ENCODE measurements at places on chromosomes 11 and 22.

GRCh38 chr11:65591939-65592857 is 3.4 kb downstream of the KCNK7 start:
- DNase-seq = no peak

DNA sequence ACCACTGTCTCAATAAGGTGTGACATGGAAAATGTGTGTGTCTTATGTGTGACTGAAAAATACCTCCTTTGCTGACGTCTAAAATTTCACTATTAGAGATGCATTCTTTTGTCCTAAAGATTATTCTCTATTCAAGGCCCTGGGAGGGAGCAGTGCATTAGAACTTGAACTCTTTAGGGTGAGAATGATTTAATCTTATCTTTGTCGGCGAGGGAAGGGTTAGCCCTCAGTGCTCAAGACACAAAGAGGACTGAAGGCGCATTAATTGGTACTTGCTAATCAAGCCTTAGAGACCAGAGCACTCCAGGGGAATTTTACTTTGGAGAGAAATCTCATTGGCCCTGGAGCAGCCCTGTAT is 29.8 kb upstream of the PLET1 start:
- no peak for DNase-seq

DNA sequence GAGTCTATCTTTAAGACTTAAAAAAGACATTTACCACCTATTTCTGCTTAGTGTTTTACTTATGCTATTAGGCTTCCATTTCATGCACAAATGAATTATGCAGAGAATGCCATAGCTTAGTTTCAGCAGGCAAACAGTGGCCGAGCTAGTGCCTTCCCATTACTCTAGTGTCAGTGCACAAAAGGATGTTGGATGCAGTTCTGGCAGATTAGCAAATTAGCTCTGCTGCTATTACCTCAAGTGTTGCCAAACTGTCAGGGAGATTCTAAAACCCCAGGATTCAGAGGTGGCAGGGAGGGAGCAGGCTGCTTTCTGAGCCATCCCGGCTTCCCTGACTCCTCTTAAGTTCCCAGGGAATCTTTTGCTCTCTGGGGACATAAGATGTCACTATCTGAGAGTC is 209.4 kb upstream of the NCAM1 start:
- DNase-seq = no peak

DNA sequence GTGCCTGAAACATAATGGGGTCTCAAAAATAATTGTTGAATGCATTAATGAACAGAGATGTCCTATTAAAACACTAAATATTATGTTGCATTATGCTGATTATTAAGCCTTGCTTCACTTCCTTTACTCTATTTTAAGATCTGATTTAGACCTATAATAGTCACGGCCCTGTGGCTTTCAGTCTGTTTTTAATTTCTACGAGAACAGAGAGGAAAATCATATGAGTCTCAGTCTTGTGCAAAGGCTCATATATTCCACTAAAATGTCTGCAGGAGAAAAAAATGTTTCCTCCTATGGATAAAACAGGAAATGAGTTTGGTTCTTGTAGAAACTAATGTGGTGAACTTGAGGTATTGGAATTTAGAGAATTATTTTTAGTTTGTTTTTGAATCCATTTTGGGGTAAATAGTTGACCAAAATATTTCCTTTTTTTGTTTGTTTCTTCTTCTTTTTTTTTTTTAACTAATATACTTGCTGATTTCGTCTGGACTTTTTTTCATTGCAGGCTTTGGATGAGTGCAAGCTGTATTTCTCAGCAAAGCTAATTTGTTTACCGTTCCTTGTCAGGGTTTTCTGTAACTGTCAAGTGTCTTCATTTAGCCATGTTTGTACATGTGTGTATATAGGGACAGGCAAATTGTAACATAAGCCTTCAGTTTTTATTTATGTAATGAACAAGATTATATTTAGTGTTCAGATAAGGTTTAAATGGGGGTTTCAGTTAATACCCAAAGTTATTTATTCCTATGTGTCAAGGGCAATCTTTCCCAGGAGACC is 139.1 kb upstream of the DDI1 start:
- DNase-seq = no peak

- no peak for DNase-seq
Measured at GRCh38 chr22:28716686-28717085, 24.9 kb downstream of the CHEK2 start.

GRCh38 chr11:122042981-122043380 is 73.0 kb downstream of the BLID start:
- no peak for DNase-seq

GRCh38 chr11:2071748-2072385 is 67.3 kb downstream of the IGF2 start:
- DNase-seq = no peak

DNA sequence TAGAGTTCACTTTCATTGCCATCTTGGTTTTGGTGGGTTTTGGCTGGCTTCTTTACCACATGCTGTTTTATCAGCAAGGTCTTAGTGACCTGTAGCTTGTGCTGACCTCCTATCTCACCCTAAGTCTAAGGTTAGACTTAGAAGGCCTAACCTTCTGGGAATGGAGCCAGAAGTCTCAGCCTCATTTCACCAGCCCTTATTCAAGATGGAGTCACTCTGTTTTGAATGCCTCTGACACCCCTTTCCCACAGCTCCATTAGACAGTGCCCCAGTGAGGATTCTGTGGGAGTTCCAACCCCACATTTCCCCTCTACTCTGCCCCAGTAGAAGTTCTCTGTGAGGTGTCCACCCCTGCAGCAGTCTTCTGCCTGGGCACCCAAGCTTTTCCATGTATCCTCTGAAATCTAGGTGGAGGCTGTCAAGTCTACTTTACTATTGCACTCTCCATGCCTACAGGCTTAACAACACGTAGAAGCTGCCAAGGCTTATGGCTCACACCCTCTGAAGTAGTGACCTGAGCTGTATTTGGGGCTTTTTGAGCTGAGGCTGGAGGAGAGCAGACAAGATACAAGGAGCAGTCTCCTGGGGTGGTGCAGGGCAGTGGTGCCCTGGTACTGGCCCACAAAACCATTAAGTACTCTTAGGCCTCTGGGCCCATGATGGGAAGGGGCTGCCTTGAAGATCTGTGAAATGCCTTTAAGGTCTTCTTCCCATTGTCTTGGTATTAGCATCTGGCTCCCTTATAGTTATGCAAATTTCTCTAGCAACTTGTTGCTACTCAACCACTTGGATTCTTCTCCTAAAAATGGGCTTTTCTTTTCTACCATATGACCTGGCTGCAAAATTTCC is 65.9 kb upstream of the SC5D start:
- no peak for DNase-seq

GRCh38 chr11:118175993-118176777 is at the start of gene SCN2B:
SCN2B (minus strand) TSS chr11:118176639; CDS start chr11:118176431, 208 bp downstream.
- DNase-seq = peak; percentile 34

- no peak for DNase-seq
Measured at GRCh38 chr11:127133061-127133460, 132.5 kb upstream of the KIRREL3 start.

- DNase-seq = no peak
Measured at GRCh38 chr11:116694815-116695590, 77.8 kb downstream of the BUD13 start.

- DNase-seq = no peak
Measured at GRCh38 chr11:119785131-119785530, 56.1 kb upstream of the NECTIN1 start.

DNA sequence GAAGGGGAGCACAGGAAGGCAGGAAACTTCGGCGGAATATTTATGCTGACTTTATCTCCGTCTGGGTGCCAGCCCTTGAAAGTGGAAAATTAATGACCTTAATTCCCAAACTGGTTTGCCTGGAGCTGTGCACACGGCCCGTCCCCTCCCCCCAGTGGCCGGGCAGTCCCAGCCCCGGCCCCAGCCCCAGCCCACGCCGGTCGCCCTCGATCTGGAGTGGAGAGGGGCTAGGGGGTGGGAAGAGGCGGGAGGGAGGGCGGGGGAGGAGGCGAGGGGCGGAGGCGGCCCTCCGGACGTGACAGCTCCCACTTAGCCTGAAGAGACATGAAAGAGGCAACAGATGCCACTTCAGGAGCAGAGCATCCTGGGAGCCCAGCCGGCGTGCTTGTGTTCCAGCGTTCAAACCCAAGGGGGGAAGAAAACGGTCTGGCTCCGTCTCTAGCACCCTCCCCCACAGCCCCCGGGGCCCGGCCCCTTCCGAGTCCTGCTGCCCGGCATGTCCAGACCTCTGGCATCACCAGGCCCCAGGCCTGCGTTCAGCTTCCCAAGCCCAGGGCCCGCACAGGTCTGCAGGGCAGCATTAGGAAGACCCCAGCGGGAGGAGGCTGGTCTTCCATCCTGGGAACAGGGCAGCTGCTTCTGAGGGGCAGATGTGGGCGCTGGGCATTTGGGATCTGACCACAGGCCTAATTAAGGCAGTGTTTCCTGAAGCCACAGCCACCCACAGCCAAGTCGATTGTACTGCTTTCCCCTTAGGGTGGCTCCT is 20.0 kb upstream of the LMO1 start:
- DNase-seq = peak; percentile 36

DNA sequence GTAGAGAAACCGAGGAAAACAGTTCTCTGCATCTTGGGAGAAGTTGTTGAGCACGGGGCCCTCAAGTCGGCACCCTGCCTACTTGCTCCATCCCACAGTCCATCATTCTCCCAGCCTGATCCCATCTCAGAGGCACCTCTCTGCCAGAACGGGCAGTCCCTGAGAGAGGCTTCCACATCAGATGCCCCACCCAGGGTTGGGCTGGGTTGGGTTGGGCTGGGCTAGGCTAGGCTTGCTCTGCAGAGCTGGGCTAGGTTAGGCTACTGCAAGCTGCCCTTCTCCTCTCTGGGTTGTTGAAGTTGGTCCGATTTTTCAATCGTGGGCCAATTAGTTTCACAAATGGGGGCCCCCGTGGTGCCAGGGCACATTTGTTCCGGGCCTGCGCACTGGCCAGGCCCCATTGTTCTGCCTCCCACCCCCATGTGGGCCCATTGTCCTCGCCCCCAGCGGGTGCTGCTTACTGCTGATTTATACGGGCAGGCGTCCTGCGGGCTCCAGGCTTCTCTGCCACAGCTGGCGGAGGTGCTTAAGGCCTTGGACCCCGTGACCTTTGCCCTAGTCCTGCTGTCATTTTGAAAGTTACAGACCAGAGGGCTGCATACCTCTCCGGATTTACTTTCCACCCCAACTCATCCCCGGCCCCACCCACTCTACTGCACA is 63.7 kb upstream of the NNMT start:
- DNase-seq = peak; percentile 17

DNA sequence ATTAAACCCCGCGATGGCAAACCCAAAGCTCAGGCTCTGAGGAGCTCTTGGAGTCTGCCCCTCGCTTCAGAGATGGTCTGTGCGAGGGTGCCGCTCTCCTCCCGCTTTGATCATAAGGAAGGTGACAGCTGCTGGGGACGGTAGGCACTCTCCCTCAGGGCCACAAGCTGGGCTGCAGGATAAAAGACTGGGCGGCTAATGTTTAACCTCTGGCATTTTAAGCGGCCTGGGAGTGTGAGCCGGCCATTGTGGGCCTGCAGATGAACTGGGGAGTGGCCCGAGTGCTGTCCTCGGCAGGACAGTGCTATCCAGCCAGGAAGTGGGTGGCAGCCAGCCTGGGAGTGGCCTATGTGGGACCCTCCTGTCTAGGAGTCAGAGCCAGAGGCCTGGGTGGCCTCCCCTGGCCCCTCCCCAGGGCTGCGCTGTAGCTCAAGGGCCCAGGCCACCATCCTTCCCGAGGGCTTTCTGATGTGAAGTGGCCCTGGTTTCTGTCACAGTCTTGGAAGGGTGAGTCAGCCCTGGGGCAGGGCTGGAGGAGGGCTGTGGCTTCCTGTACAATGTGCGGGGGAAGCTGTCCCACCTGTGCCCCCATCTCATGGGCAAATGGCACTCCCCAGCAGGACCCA is 58.7 kb upstream of the PRODH start:
- no peak for DNase-seq

DNA sequence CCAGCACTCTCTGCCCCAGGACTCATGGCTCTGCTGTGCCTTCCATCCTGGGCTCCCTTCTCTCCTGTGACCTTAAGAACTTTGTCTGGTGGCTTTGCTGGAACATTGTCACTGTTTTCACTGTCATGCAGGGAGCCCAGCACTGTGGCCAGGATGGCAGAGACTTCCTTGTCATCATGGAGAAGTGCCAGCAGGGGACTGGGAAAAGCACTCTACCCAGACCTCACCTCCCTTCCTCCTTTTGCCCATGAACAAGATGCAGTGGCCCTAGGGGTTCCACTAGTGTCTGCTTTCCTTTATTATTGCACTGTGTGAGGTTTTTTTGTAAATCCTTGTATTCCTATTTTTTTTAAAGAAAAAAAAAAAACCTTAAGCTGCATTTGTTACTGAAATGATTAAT is 2.9 kb upstream of the TTC36 start:
- DNase-seq = no peak

DNA sequence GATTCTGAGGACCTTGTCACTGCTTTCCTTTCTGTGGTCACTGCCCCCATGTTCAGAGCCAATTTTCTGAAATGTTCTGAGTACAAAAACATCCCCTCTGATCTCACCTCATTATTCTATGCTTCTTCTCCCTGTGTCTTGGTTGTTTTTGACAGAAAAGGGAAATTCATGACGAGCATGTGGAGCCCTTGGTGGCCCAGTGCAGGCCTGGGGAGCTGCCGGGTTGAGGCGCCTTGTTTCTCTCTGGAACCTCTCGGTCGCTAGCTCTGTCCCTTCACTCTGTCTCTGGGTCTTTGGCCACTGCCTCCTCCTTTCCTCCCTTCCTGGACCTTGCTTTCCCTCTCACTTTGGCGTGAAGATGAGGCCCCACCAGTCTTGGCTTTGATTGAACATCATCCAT is 63.0 kb upstream of the THY1 start:
- DNase-seq = no peak

DNA sequence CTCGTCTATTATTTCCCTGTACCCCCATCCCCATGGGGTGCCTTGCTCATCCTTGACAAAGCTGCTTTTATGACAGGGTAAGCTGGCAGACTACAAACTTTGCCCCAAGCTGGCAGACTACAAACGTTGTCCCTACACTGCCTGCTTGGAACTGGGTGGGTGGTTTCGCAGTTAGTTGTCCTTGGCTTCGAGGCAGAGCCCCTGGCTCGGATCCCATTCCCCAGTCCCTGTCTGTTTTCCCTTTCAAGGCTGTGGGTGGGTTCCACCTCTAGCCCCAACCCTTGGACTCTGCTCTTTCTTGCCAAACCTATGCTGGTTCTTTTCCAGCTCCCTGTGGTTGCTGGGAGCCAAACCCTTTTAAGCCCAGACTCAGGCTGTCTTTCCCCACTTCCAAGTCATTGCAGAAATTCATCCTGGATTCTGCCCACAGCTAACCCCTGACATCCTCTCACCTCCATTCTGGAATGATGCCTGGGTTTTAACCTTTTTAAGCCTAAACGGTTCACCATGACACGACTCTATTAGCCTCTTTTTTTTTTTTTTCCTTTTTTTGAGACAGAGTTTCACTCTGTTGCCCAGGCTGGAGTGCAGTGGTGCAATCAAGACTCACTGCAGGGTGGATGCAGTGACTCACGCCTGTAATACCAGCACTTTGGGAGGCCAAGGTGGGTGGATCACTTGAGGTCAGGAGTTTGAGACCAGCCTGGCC is 9.2 kb upstream of the RBM14 start:
- DNase-seq = no peak

DNA sequence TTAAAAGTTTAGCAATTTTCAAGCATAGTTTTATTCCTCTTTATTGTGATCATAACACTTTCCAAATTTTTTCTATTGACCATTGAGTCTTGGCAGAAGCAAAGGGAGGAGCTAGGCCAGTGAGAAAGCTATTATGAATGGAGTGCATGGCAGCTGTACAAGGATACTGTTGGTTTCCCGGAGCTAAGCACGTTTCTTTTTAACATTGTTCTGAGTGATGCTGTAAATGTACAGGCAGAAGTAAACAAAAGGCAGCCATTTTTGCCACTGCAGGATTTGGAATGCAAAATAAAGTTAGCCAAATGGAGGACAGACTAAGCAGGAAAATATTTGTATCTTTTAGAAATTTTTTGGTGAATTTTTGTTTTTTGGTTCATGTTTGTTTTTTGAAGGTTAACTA is 16.2 kb downstream of the CBL start:
- DNase-seq = no peak

GRCh38 chr11:67542971-67543370 is 19.7 kb upstream of the CABP2 start:
- no peak for DNase-seq
